Stomach (tissue), 19 donors: ENCODE measurements at places on chromosomes 6 and 20. TPM values are rescaled to one million over a fixed set of nuclear protein-coding genes. Genes with fewer than 3 reads are reported as not detected.

DNA sequence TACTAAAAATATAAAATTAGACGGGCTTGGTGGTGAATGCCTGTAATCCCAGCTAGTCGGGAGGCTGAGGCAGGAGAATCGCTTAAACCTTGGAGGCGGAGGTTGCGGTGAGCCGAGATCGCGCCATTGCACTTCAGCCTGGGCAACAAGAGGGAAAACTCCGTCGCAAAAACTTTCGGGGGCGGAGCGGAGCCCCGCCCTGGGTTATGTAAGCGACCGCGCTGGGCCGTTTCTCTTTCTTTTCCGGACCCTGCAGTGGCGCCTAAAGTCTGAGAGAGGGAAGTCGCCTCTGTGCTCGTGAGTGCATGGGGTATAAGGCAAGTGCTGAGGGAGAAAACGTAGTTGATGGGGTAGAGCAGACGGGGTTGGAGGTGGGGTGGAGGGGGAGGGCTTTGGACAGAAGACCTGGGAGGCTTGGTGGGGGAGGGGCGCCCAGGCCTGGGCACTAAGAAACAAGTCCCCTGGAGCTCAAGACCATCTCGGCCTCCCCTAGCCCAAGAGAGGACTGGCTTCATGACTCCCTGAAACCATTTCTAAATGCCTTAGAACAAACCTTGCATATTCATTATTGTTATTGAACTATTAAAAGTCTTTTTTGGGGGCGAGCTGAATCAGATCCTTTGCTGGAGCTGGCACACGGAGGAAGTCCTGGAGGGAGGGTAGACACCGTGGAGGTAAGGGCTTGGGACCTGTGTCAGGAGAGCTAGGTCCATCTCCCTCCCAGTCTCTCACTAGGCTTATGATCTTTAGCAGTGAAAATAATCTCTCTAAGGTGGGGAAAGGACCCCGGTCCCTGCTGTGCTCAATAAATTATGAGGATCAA is 2.7 kb upstream of the MICA start:
- H3K4me3 ChIP-seq: peak overlapping the region; percentile 64
- no peaks in the 10 kb centered on the region for H3K36me3 ChIP-seq
- peak; percentile 86 for DNase-seq
- peaks cover 44% of the 10 kb centered on the region for H3K4me1 ChIP-seq
- H3K27ac ChIP-seq: peak overlapping the region; percentile 100

DNA sequence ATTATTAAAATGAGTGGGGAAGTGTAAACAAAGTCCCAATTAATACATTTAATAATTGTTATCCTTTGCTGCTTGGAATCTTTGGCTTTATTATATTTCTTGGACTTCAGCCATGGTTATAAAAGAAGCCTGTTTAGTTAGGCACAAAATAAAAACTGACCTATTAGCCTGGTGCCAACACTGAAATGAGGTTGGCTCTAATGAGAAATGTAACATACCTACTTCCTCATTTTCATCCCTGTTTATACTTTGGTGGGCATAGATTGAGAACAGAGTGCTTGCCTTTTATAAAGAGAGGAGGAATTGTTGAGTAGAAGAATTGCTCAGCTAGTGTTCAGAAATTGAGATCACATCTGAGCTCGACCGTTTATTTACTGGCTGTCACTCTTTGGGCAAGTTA is 471.3 kb downstream of the UTRN start:
- no peak for DNase-seq
- H3K27me3 ChIP-seq: no peaks in the 10 kb centered on the region
- peaks cover 10% of the 10 kb centered on the region for H3K4me1 ChIP-seq
- H3K27ac ChIP-seq: no peak overlapping the region
- peaks cover 16% of the 10 kb centered on the region for H3K36me3 ChIP-seq

GABRR1 gene
- not detected for polyA plus RNA-seq

DNA sequence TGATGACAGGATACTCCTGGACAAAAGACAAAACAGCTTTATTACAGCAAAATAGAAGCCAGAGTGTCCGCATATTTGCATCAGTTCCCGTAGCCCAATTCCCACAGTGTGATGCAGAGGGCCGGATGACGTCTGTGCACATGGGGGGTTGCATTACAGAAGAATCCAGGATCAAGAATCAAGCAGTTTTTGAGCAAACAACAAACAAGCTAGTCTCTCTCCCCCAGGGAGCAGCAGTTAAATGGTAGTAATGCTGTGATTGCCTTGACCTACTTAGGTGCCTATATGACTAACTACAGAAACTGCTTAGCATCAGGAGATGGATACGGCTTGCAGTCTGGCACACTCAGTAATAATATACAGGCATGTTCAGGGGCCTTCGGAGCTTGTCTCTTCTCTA is 3.2 kb upstream of the SDHAF4 start:
- no peak for DNase-seq
- peaks cover 13% of the 10 kb centered on the region for H3K36me3 ChIP-seq
- H3K4me3 ChIP-seq: no peak overlapping the region

DNA sequence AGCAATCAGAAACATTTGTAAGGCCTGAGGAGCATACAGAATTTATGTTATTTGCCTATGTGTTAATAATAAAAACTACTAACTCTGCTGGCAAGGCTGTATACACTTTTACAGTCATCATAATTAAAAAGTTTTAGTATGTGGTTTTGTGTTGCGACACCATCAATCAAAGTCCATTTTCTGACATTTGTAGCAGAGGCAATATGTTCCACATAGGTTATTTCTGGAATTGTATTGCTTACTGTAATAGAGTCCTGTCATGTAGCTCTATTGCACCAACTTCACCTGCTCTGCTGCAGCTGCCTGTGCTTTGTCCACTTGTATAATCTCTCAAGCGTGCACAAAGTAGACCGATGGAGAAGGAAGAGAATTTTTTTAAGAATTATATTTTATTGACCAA is 501.8 kb downstream of the HACE1 start:
- no peak overlapping the region for H3K27ac ChIP-seq
- no peaks in the 10 kb centered on the region for H3K27me3 ChIP-seq
- no peak overlapping the region for H3K4me3 ChIP-seq
- no peaks in the 10 kb centered on the region for H3K4me1 ChIP-seq
- no peaks in the 10 kb centered on the region for H3K36me3 ChIP-seq
- DNase-seq: no peak

GRCh38 chr20:63968928-63969760 is 586 bp downstream of the ZNF512B start:
- peak overlapping the region; percentile 70 for H3K4me3 ChIP-seq
- H3K4me1 ChIP-seq: peaks cover 21% of the 10 kb centered on the region
- H3K27me3 ChIP-seq: no peaks in the 10 kb centered on the region
- H3K36me3 ChIP-seq: peaks cover 27% of the 10 kb centered on the region

DNA sequence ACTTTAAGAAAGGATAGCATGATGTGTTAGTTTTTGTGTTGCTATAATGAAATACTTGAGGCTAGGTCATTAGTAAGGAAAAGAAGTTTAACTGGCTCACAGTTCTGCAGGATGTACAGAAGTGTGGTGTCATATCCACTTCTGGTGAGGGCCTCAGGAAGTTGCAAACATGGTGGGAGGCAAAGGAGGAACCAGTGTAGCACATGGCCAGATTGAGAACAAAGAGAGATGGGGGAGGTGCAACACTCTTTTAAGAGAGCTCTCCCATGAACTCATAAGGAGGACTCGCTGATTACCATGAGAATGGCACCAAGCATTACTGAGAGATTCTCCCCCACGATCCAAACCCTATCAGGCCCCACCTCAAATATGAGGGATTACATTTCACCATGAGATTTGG is 265.4 kb downstream of the RIMS1 start:
- no peaks in the 10 kb centered on the region for H3K27me3 ChIP-seq
- no peaks in the 10 kb centered on the region for H3K36me3 ChIP-seq
- H3K4me1 ChIP-seq: no peaks in the 10 kb centered on the region
- H3K27ac ChIP-seq: no peak overlapping the region
- no peak overlapping the region for H3K4me3 ChIP-seq

COL21A1 gene
- 1.8 TPM for polyA plus RNA-seq

GRCh38 chr6:142694054-142694453 is 250.9 kb downstream of the HIVEP2 start:
- H3K36me3 ChIP-seq: no peaks in the 10 kb centered on the region
- H3K4me3 ChIP-seq: no peak overlapping the region
- H3K27me3 ChIP-seq: no peaks in the 10 kb centered on the region
- H3K4me1 ChIP-seq: peaks cover 25% of the 10 kb centered on the region

- no peaks in the 10 kb centered on the region for H3K4me1 ChIP-seq
- no peaks in the 10 kb centered on the region for H3K27me3 ChIP-seq
- no peak overlapping the region for H3K27ac ChIP-seq
- DNase-seq: no peak
These were observed 138.0 kb downstream of the GJA1 start for GRCh38 chr6:121573481-121573880.

CDSN gene
- polyA plus RNA-seq: 0.05 TPM

DNA sequence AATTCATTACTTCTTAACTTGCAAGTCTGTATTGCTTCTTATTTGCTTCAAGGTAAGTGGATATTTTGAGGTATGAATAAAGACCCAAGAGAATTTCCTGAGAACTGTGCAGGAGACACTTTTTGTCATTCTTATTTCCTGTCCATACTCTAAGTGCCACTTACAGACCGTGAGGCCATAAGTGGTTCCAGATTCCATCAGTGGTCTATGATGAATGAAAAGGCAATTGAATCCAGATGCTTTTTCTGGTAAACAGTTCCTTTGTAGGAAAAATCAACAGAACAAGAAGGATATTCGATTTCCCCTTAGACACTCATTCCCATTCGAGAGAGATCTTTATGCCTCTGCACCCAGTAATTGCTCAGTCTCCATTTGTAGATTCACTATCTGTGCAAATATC is 58.3 kb upstream of the PDE10A start:
- DNase-seq: no peak
- no peak overlapping the region for H3K4me3 ChIP-seq
- no peaks in the 10 kb centered on the region for H3K36me3 ChIP-seq
- peaks cover 4% of the 10 kb centered on the region for H3K27me3 ChIP-seq

SYCP2 gene
- 2.3 TPM for polyA plus RNA-seq
